ENCODE measurements at places on chromosomes 1 and 21. TPM values are rescaled to one million over a fixed set of nuclear protein-coding genes. Genes with fewer than 3 reads are reported as not detected.

GRCh38 chr1:157580179-157580827, 17.6 kb downstream of the FCRL4 start:
- DNase-seq: peak; percentile 58

SLC44A5 gene
- 1.0 TPM for total RNA-seq

DNA sequence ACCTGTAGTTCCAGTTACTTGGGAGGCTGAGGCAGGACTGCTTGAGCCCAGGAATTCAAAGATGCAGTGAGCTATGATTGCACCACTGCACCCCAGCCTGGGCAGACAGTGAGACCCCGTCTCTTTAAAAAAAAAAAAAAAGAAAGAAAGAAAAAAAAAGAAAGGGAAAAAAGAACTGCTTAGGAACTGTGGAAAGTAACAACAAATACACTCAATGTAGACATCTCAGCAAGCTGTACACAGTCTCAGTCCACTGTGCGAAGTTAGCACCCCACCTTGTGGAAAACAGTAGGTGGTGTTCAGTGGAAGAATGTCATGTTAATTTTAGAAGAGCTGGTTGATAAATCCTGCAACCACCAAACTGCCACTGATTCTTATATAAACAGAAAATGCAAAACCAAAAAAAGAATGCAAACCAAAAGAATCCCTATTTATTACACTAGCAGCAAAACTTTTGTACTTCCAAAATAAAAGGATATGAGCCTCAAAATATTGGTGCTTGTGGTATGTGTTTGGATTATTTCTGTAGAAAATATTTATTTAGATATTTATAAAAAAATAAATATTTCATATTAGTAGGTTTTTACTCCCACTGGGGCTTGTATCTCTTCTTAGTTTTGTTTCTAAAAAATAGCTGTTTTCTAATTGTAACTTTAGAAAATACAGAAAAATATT, 31.1 kb downstream of the ALG14 start:
- DNase-seq: peak; percentile 86

- DNase-seq: no peak
Observed at GRCh38 chr1:58555393-58555792, 8.9 kb upstream of the OMA1 start.

DNA sequence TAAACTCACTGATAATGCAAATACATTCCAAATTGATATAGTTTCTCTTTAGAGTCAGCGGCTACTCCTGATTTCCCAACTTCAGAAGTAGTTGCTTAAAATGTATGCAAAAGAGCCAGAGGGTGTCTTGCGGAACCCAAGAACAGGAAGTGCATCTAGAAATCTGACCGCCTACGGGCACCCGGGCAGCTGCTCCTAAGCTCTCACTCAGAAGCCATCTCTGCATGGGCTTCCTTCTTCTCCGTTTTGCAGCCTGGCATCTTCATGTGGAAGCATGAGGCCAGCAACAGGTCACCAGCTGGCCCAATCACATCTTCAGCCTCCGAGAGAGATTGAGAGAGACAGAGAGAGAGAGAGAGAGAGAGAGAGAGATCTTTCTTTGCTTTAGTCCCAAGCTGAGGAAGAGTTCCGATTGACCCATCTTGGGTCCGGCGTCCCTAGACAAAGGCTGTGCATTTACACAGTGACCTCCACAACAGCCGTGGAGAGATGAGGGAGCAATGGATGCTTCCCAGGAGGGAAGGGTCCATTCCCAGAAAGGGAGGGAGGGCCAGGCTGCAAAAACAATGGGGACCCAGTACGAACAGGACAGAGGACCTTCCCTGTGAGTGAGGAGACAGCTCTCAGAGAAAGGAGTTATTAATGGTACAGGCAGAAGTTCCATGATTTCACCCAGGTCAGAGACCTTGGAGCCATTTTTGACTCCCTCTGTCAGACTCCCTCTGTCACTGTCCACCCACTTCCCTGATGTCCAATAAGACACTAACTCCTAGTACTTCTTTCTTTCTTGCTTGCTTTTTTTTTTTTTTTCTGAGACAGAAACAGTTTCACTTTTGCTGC, 28.2 kb upstream of the SLC30A1 start:
- no peak for DNase-seq
